ENCODE measurements at places on chromosomes 5 and 9.
A peak's percentile ranks its signal among the peaks of the same experiment; 100 is the strongest.

GRCh38 chr9:38386319-38386895 is 6.1 kb upstream of the ALDH1B1 start:
- no peak for DNase-seq

DNA sequence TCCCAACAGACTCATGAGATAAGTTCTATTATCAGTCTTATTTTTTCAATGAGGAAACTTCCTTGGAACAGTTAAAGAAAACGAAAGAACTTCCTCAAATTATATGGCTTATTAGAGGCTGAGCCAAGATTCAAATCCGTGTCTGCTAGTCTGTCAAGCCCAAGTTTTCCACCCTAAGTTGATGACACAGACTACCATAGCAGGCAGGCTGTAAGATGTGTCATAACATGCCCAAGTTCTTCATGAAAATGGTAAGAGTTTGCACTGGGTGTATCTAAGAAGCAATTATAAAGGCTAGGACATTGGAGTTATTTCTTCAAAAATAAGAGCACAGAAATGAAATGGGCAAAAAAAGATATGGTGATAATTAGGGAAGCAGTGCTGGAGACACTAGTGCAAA is 634.5 kb downstream of the BRINP1 start:
- DNase-seq, result no peak

- DNase-seq, result no peak
Measured at GRCh38 chr9:17481565-17481964, 97.3 kb upstream of the SH3GL2 start.

- no peak for DNase-seq
Measured at GRCh38 chr5:96459313-96460121, 26.5 kb upstream of the PCSK1 start.

DNA sequence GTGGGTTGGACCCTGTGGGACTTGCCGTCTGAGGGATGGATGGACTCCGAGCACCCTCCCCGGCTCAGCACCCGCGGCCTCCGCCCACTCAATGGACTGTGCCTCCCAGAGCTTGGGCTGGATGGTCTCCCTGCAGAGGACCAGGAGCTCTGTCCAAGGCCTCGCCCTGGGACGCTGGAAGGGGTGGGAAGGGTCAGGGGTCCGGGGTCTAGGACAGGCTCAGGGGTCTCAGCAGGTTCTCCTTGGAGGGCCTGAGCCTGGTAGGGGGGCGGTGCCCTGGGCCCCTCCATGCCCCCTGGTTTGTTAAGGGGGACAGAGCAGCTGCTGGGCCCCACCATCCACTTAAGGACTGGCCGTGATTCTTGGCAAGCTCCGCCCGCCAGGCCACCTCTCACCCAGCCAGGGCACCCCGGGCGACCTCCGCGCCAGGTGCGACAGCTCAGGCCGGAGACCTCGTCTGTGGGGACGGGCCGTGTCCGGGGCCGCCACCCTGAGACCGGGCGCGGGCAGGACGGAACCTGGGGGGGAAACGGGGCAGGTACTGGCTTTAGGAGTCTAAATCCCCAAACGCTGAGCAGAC is 29.2 kb downstream of the EXOC3 start:
- no peak for DNase-seq

- DNase-seq, result no peak
Measured at GRCh38 chr5:92207151-92207550, 824.0 kb upstream of the ARRDC3 start.

- peak; percentile 59 for DNase-seq
Measured at GRCh38 chr9:26296910-26297572, 595.6 kb downstream of the CAAP1 start.

GRCh38 chr5:135456238-135457099 is 4.3 kb upstream of the TIFAB start:
- DNase-seq, result peak; percentile 56

GRCh38 chr5:2134543-2135292 is 252.0 kb upstream of the IRX4 start:
- peak; percentile 10 for DNase-seq

- peak; percentile 24 for DNase-seq
Measured at GRCh38 chr5:136374003-136374402, 8.7 kb upstream of the TRPC7 start.

DNA sequence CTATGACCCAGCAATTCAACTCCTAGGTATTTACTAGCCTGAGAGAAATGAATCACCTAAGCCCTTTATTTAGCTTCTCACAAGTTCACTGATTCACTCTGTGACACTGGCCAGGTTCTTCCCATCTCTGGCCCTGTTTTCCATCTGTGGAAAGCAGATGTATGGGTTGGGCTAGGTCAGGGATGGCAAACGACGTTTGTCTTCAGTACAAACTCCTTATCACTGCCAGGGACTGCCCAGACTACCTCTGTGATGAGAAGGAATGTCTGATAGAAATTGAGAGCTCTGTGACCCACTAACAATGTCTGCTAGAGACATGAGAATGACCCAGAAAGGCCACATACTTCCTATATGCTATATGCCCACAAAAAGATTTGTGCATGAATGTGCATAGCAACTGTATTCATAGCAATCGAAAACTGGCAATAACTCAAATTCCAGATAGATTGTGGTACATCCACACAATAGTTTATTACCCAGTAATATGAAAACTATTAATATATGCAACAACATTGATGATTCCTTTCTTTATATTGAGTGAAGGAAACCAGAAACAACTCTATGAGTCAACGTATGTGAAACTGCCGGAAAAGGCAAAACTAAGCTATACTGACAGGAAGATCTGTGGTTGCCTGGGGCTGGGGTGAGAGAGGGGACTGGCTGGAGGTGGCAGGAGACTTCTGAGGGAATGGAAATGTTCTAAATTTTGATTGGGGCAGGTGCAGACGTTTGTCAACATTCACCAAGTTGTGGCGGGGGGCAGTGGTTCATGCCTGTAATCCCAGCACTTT is 32.0 kb upstream of the ADAM19 start:
- DNase-seq, result peak; percentile 80

DNA sequence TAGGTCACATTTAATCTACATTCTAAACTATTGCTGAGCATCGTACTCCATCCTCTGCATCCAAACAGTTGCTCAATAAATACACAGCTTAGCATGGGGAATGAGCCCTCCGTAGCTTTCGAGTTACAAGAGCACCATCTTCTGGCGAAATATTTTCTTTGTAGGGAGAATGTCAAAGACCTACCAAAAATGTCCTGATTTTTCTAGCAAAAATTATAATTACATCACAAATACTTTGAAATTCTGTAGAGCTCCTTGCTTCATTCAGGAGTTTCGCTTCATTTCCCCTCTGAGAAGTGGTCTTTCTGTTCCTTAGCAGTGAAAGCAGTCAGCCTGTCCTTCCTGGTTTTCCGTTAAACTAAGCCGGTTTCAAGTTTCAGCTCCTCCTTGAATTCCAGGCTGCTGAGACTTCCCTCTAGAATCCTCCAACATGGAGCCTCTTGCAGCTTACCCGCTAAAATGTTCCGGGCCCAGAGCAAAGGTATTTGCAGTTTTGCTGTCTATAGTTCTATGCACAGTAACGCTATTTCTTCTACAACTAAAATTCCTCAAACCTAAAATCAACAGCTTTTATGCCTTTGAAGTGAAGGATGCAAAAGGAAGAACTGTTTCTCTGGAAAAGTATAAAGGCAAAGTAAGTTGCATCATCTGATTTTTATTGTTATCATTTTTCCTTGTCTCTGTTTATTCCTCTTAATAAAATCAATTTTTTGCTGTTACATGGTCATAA is at the start of gene GPX8:
Gene GPX8, plus strand, starts transcription at position 409 of the 730 bp plus-strand sequence. Its CDS starts 22 bp downstream, at position 431.
- peak; percentile 93 for DNase-seq

- DNase-seq, result peak; percentile 88
Measured at GRCh38 chr9:105299190-105299854, 54.9 kb downstream of the SLC44A1 start.

GRCh38 chr9:28651050-28651722 is 1077.9 kb upstream of the C9orf72 start:
- DNase-seq, result no peak
